ENCODE measurements at places on chromosomes 5 and 9.

GRCh38 chr9:26524267-26524666 is 368.3 kb downstream of the CAAP1 start:
- no peak for DNase-seq

GRCh38 chr9:120436983-120437475 is 142.9 kb downstream of the CDK5RAP2 start:
- DNase-seq, result no peak

- no peak for DNase-seq
Observed at GRCh38 chr5:129807162-129807814, 59.4 kb downstream of the MINAR2 start.

DNA sequence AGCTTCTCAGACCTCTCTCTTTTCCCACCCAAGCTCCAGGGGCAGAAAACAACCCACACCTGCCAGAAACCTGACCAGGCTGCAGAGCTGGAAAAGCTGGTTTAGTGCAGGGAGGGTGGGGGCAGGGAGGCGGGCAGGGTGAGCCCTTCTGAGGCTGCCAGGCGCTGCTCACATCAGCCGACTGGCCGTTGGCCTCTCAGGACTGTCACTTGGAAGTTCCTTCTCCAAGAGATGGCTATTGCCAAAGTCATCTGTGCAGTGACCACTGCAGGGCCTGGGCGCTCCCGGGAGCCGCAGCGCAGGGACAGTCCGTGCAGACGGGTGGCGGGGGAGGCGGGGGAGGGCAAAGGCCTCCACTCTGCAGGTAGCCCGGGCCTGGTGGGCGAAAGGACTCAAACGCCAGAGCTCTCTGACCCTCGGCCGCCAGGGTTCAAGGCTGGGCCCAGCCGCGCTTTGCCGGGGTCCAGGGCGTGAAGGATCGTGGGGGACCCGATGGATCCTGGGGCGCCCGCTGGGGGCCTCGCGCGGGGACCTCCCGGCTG is 205.0 kb upstream of the IER5L start:
- no peak for DNase-seq

DNA sequence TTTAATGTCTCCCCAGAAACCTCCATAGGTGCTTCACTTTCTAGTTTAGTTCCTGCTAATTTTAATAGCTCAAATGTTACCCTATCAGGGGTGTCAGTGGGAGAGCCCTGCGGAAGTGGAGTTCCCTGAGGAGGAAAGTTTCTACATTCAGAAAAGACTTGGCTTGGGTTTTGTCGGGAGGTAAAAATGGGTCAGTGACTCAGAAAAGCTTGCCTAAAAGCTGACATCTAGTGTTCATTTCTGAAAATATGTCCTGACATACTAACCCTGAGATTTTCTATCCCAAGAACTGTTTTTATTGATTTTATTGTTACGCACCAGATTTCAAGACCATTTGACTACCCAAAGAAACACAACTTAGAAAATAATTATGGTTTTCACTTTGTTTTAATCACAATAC is 40.9 kb upstream of the GLDC start:
- no peak for DNase-seq

DNA sequence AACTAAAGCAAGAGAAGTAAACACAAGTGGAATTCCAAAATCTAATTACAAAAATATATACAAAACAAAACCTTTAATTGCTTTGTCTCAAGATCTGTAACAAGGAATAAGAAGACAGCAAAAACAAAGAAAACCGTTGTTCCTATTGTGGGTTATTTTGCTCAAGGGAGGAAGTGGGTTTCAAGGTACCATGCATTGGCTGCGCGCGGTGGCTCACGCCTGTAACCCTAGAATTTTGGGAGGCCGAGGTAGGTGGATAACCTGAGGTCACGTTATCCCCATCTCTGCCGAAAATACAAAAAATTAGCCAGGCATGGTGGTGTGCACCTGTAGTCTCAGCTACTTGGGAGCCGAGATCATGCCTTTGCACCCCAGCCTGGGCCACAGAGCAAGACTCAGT is 12.1 kb upstream of the IQGAP2 start:
- DNase-seq, result no peak

GRCh38 chr9:92644278-92644677 is 25.7 kb downstream of the IPPK start:
- no peak for DNase-seq

DNA sequence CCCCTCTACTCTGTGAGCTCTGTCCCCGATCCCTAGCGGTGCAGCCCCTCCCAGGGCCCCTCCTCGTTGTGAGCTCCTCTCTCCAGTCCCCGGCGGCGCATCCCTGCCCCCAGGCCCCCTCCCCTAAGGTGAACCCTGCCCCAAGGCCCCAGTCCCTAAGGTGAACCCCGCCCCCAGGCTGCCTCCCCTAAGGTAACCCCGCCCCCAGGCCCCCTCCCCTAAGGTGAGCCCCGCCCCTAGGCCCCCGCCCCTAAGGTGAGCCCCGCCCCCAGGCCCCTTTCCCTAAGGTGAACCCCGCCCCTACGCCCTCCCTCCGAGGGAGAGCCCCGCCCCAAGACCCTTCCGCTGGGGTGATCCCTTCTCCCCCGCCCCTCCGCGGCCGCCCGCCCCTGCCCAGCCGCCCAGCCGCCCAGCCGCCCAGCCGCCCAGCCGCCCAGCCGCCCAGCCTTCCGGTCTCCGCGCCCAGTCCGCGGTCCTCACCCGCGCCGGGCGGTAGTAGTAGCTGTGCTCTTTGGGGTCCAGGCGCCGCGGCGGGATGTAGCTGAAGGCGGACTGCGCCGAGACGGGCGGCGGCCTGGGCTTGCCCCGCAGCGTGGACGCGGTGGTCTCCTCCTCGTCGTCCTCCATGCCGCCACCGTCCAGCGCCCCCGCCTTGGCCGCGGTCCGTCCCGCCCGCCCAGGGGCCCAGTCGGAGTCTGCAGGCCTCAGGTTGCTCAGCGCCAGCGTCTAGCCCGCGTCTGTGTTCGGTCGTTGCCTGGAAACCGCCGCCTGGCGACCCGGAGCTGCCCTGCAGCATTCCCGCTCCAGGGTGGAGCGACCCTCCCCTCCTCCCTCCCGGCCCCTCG is at the start of gene CFAP90:
CFAP90 (minus strand) TSS at position 739 of the 845 bp plus-strand sequence; CDS start at position 627, 112 bp downstream.
- no peak for DNase-seq

DNA sequence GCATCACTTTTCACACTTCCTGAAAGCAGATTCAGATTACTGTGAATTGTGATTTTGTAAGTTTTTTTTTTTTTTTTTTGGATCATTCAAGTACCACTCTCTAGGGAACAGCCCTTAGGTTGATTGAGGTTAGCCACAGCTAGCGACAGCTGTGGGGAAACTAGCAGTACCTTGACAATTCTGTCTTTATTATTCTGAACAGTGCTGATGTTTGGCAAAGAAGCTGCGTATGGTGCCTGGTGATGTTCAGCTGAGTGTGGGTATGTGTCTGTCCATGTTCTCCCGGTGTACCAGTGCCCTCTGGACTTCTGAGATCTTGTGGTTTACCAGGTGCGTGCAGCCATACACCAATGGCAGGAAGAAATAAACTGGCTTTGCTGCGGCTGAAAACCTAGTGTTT is 117.3 kb upstream of the PLPPR1 start:
- DNase-seq, result no peak

- no peak for DNase-seq
Observed at GRCh38 chr5:137622850-137623249, 113.0 kb downstream of the KLHL3 start.

DNA sequence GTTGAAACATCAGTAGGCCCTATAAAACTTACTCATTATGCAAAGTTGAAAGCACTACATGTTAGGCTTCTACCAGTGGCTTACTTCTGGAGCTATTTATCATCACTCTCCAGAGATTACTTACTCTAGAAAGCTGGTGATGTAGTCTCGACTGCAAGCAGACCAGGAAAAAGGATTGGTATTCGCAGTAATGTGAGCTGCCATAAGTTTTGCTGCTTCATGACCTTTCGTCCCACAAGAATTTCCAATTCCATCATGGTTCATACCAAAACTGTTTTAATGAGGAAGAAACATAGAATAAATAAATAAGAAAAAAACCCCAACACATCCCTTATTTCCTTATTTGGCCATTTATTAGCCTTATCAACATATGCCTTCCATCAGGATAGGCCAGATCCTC is 181.9 kb downstream of the ADAMTS6 start:
- no peak for DNase-seq

DNA sequence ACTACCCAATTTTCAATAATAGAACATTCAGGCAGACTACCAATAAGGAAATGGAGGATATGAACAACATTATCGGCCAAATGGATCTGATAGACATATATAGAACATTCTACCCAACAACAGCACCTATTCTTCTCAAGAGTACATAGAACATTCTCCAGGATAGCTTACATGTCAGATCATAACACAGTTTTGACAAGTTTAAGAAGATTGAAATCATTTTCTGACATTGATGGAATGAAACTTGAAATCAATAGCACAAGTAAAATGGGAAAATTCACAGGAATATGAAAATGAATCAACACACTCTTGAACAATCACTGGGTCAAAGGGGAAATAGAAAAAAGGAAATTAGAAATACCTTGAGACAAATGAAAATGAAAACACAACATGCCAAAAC is 94.6 kb upstream of the MEGF10 start:
- no peak for DNase-seq

GRCh38 chr5:55966284-55966683 is 28.5 kb downstream of the IL6ST start:
- no peak for DNase-seq

DNA sequence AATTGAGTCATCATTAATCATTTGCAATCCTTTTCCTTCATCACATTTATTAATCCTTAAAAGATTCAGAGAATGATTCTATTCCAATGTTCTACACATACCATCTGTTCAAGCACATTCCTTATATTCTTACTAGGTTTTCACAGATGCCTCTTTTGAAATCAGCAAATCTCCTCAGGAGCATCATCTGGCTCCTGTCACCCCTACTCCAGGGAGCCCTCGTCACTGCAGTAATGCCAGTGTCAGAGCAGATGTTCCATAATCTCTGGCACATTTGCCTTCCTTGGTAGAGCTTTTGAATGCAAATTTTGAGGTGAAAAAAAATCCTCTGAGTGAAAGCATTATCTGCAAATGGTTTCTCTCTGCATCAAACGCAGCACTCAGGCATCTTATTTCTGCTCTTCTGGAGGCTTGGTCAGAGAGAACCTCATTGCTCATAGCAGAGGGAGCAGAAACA is 7.6 kb upstream of the KCNV2 start:
- no peak for DNase-seq

DNA sequence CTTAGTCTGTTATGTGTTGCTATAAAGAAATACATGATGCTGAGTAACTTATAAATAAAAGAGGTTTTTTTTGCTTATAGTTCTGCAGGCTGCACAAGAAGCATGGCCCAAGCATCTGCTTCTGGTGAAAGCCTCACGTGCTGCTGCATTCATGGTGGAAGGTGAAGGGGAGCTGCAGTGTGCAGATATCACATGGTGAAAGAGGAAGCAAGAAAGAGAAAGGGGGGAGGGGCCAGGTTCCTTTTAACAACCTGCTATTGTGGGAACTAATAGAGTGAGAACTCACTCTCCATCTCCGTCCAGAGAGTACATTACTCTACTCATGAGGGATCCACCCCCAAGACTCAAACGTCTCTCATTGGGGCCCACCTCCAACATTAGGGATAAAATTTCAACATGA is 12.5 kb upstream of the PARP8 start:
- DNase-seq, result no peak

GRCh38 chr9:135522137-135522877 is 1.1 kb downstream of the LCN1 start:
- DNase-seq, result no peak

DNA sequence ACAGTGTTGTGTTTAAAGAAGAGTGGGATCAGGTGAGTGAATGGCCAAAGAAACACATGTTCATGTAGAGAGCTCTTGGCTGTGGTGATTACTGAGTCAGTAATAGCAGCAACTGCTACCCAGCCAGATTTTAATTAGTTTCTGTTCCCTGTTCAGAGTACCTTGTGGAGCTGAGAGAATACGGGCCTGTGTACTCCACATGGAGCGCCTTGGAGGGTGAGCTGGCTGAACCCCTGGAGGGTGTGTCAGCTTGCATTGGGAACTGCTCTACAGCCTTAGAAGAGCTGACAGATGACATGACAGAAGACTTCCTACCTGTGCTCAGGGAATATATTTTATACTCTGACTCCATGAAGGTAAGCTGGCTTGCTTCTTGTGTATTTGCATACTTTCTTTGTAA is 52.3 kb downstream of the SLC46A2 start:
- no peak for DNase-seq
